ENCODE measurements at places on chromosomes 4 and X. TPM values are rescaled to one million over a fixed set of nuclear protein-coding genes. Genes with fewer than 3 reads are reported as not detected.
A peak's percentile ranks its signal among the peaks of the same experiment; 100 is the strongest.

GRCh38 chrX:7706032-7706431, 136.9 kb upstream of the VCX start:
- peak; percentile 2 for DNase-seq

GRCh38 chr4:4325321-4325720, 35.3 kb downstream of the ZBTB49 start:
- DNase-seq: no peak

DNA sequence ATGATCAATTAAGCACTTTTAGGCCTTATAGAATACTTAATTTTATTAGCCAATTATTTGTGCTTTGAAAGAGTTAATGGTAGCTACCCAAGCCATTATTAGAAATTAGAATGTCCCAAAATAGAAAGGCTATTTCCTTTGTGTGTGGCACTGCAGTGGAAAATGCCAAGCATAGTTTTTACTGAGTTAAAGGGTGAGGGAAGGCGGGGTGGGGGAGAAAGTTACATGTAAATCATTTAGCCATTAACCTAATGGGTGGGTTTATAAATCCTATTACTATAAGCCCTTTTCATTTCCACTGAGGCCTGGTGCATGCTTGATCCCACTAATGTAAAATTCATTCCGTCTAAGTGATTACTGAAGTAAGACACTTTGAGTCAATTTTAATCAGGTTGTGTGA, 105.8 kb downstream of the POLA1 start:
- DNase-seq: no peak

DNA sequence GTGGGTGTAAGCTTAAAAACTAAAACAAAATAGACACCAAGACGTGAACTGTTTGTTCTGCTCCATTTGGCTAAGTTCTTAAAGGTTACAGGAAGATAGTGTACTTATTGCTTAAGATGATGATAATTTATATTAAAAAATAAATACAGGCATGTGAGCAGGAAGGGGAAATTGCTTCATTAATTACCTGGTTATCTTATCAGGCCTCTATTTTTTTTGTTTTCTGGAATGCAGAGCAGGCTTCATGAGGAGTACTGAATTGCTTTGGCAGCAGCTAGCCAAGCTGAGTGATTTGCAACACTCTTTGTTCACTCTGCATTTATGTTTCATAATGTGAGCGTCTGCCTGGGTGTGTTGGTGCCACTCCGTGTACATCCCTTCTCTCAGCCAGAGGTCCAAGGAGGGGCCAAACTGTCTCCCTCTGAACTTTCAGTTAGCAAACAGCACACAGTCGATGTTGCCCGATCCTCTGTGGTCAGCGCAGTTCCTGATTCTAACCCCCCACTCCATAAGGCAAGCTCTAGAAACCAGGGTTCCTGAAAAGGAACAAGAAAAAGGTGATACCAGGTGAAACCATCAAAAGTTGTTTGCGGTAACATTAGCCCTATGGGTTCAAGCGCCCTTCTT, 348.2 kb downstream of the SPRY1 start:
- no peak for DNase-seq

GRCh38 chr4:95224402-95224801, 324.4 kb downstream of the UNC5C start:
- DNase-seq: no peak

The CCSER1 gene
- polyA plus RNA-seq: not detected
